ENCODE measurements at places on chromosomes 1 and 21.

- no peak for DNase-seq
Observed at GRCh38 chr1:245742896-245743295, 588.1 kb downstream of the KIF26B start.

- DNase-seq: peak; percentile 17
Observed at GRCh38 chr1:236280438-236281197, 1.1 kb downstream of the ERO1B start.

GRCh38 chr21:38404177-38404576 is 94.1 kb downstream of the ERG start:
- DNase-seq: no peak

DNA sequence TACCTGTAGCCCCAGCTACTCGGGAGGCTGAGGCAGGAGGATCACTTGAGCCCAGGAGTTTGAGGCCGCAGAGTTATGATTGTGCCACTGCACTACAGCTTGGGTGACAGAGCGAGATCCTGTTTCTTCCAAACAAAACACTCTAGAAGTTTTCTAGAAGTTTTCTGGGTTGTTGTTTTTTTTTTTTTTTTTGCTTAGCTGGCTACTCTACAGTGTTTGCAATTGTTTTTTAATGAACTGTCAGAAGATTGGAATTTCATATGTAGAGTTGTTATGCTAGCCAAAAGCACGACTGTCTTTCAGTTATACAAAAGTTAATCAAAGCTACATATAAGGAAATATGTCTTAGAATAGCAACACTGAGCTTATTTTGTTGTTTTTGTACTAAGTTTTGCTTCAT is 30.9 kb upstream of the NEXN start:
- no peak for DNase-seq

- no peak for DNase-seq
Observed at GRCh38 chr1:156167536-156167935, 14.2 kb downstream of the SEMA4A start.

DNA sequence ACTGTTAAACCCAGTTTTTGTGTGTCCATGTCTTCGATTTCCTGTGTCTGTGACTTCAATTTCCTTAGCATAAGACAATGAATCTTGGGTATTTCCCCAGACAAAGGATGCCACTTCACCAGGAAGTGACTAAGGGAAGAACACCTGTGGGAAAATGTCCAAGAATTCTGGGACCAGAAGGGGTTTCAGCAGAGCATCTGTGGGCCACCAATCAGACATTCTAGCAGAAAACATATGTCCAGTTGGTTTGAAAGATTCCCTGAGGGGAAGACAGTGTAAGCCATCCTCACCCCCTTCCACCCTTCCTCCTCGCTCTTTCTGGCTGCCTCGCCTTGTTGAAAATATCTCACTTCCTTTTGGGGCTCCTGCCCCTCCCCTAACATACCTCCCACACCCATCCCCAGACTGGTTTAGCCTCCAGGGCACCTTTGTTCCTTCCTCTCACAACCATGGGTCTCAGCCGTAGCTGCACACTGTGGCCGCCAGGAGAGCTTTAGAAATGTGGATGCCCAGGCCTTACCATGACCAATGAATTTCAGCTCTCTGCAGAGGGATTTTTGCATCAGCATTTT is 25.5 kb upstream of the IFNAR1 start:
- peak; percentile 19 for DNase-seq

- peak; percentile 22 for DNase-seq
Observed at GRCh38 chr1:38071312-38072256, 25.0 kb upstream of the POU3F1 start.

- DNase-seq: peak; percentile 80
Observed at GRCh38 chr1:66446261-66447001, 87.5 kb upstream of the SGIP1 start.

GRCh38 chr1:17605582-17606344 is 66.3 kb downstream of the ARHGEF10L start:
- DNase-seq: no peak

GRCh38 chr1:157878059-157878458 is 36.5 kb upstream of the CD5L start:
- DNase-seq: peak; percentile 49

DNA sequence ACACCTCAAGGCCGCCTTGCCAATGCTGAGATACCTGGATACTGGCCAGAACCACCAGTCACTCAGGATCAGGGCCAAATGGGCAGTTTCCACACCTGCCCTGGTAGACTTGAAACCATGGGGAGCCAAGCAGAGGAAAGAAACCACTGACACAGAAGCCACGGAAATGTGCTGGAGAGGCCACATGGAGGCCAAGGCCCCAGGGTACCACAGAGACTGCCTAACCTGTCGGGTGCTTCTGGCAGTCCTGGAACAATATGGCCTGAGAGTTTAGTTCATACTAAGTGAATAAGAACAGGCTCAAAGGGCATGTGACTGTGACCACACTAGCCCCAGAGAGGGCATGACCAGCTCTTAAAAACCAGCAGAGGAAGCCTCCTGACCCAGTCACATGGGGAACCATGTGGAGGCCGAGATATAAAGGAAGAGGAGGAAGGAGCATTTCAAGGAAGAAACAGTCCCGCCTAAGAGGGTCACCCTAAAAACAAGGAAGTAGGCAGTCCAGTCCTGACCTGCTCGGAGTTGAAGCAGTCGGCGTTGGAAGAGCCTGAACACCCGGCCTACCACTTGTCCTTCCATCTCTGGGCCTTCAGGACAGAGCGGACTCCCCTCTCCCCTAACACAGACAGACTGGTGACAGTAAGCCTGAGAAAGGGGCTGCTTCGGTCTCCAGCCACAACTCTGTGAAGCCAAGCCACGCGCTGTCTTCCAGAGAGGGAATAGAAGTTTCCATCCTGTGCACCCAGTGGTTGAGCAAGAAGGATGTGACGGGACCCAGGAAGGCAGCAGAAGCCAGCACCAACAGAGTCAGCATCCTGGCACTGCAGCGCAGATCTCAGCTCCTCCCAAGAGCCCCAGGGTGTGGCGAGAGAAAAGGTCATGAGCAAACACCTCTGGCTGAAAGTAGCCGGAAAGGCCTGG is at the start of gene DENND2D:
DENND2D (minus strand) TSS at position 766 of the 921 bp plus-strand sequence; CDS start at position 579, 187 bp downstream.
- DNase-seq: peak; percentile 72

DNA sequence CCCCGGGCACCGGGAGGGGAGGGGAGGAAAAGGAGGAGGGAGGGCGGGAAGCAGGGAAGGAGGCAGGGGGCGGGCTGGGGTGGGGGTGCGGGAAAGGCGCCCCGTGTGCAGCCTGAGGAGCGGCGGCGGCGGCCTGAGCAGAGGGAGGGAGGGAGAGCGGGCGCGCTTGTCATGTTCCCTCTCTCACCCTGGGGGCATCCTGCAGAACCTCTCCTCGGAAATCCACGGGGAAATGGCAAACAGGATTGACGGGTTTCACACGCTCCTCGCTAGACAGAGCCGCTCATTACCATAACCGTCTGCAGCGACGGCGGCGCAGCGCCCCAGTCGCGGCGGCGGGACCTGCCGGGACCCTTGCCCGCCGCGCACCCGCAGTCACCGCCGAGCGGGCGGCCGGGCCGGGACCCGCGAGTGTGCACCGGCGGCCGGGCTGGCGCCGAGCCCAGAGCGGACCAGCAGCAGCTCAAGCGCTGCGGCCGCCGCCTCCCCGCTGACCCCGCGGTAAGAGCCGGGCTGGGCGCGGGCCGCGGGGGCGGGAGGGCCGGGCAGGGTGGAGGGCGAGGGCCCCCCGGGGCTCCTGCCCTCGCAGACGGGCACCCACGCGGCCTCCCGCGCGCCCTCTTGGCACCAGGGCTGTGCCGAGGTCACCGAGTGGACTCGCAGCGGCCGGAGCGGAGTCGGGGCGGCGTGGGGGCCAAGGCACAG is at the start of gene SERTAD4:
SERTAD4 (plus strand) TSS at position 286 of the 705 bp plus-strand sequence. CDS start 5,165 bp downstream, outside the sequence.
- peak; percentile 59 for DNase-seq
